ELR (cell line): ENCODE measurements at places on chromosomes 4 and X.
A peak's percentile ranks its signal among the peaks of the same experiment; 100 is the strongest.

DNA sequence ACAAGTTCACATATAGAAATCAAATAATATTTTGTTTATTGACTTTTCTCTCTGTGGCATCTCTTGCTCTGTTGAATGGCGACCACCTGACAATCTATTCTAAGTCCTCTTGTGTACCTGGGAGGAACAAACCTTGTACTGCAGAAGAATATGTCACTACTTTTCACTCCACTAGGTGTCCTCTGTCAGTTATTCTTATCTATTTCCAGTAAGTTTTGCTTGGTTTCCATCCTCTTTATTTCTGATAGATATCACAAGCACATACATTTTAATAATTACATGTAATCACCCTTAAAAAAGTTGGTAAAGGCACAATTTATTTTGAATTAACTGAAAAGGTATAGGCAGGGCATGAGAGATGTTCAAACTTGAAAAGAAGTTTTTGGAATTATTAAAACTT is 238.4 kb downstream of the SNCA start:
- DNase-seq, result peak; percentile 35

- no peak for DNase-seq
Observed at GRCh38 chr4:51884055-51884454, 41.1 kb downstream of the DCUN1D4 start.

GRCh38 chr4:110344165-110344564 is 131.8 kb upstream of the ENPEP start:
- DNase-seq, result peak; percentile 10

GRCh38 chrX:53605004-53605403 is 81.5 kb downstream of the HUWE1 start:
- peak; percentile 11 for DNase-seq

DNA sequence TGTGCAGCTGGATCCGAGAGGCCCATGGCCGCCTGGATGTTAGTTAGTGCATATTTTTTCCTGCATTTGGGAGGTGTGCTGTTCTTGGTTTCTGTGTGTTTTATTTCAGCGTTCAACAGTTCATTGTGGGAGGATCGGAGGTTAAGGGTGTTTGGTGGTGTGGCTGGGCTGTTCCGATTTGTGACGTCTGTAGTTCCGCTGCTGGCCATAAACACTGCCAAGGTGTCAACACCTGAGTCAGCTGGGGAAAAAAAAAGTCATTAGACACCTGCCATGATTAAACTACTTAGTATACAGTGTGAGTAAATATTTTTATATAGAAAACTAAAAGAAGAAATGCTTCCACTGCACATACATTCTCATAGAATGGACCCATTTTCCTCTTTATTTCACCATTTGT is 200.2 kb downstream of the APBB2 start:
- no peak for DNase-seq

GRCh38 chr4:83320548-83320947 is 14.1 kb downstream of the HPSE start:
- DNase-seq, result peak; percentile 76

DNA sequence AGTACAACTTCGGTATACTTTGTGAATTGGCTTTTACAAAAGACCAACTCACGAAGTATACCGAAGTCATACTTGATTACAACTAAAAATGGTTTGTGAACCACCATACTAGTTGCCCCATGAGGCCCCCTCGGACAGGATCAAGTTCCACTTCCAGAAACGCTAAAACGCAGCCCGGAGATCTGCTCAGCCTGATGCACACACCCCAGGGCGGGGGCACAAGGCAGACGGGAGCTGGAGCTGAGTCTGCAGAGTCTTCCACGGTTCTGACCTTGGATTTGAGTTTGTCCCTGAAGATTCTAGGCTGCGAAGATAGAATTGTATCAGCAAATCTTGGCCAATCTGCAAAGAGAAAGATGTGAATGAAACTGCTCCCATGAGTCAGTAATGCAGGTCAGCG is 118.1 kb downstream of the SORCS2 start:
- no peak for DNase-seq
